ENCODE measurements at places on chromosomes 6 and 20.

- no peak for DNase-seq
These were observed 60.5 kb downstream of the CYB5R4 start for GRCh38 chr6:83920017-83920416.

- DNase-seq, result no peak
These were observed 63.4 kb downstream of the VEGFA start for GRCh38 chr6:43833223-43833995.

DNA sequence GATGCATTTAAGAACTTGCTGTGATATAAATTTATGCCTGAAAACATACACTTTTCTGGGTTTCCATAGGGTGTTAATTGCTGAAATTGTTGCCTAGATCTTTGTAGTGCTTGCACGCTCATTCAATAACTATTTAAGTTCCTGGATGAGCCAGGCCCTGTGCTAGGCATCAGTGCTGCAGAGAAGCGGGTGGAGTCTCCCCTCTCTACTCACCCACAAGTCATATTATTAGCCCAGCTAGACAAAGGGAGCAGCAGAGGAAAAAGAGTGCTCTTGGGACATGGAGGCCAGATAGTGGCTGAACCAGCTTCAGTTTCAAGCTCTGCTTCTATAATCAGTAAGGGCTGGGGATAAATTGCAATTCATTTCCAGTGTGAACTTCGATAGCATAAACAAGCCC lies 329.1 kb downstream of the TFAP2B start:
- DNase-seq, result no peak

DNA sequence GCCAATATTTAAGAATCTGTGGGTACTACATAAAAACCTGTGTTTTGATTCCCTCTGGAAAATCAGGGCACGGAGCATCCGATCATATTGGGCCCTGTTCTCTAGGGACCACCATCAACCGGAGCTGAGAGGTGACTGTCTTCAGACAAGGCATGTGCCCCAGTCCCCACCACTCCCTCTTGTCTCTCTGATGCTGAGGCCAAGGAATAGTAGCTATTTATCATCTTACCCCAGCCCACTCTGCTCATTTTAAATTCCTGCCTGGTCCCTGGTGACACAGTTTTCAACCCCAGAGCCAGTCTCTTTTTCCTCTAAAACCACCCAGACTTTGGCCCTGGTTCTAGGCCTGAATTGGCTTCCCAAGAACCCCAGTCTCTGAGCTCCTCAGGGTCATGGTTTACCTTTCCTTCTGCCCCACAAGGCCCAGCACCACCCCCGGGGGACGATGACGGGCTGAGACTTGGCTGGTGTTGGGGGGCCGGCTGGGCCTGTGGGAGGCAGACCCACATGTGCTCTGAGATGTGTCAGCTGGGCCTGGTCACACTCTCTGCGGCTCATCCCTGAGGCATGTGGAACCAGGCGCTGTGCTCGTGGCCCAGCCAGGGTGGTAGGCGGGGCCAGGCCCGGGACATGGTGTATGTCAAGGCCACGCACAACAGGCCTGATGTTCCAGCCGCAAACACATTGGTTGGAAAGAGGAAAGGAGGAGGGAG lies 114.4 kb downstream of the CEBPB start:
- no peak for DNase-seq

DNA sequence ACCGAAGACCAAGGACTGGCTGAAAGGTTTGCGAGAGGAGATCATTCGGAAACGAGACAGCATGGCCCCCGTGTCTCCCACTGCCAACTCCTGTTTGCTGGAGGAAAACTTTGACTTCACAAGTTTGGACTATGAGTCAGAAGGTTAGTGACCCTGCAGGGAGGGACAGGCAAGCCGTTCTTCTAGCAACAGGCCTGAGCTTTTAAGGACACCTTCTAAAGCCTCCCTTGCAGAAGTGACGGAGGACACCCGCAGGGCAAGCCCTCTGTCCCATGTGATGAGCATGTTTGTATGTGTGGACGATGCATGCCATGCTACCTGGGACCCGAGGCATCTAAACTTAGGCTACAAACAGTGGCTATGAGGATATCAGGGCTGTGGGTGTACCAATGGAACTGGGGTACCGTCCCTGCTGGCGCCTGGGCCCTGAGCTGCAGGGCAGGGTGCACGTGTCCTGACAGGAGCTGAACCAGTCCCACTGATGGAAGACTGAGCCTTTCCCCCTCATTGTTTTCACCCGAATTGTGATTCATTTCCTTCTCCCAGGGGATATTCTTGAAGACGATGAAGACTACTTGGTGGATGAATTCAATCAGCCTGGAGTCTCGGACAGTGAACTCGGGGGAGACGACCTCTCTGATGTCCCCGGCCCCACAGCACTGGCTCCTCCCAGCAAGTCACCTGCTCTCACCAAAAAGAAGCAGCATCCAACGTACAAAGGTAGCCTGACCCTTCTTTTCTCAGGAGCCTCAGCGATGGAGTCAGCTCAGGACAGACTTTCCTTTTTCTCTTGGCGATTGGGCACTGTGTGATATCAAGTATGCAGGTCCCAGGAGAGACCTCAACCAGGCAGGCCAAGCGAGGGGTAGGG lies 84.4 kb downstream of the SERAC1 start:
- no peak for DNase-seq

GRCh38 chr20:9388160-9388812 lies 126.1 kb upstream of the LAMP5 start:
- no peak for DNase-seq

GRCh38 chr6:127404133-127404532 lies 55.1 kb downstream of the KIAA0408 start:
- no peak for DNase-seq

- DNase-seq, result no peak
These were observed 458.7 kb upstream of the RUNX2 start for GRCh38 chr6:44869321-44869897.

DNA sequence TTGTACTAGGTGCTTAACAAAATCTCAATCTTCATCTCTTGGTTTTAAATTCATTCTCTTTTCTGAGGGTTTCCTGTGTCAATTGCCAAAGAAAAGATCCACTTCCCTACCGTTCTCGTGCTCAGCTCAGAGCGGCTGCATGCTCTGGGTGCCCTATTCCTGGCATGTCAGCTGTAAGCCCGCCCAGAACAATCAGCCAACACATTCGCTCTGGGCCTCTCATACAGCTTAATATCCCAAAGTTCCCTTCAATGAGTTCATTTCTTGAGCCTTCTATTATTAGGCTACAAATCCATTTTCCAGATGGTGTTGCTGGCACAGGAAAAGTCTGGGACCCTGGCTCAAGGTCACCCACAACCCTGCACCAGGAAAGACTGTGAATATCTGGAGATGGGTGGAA lies 24.3 kb upstream of the LRFN2 start:
- DNase-seq, result no peak

GRCh38 chr6:157741948-157742556 lies 81.0 kb upstream of the SNX9 start:
- no peak for DNase-seq

DNA sequence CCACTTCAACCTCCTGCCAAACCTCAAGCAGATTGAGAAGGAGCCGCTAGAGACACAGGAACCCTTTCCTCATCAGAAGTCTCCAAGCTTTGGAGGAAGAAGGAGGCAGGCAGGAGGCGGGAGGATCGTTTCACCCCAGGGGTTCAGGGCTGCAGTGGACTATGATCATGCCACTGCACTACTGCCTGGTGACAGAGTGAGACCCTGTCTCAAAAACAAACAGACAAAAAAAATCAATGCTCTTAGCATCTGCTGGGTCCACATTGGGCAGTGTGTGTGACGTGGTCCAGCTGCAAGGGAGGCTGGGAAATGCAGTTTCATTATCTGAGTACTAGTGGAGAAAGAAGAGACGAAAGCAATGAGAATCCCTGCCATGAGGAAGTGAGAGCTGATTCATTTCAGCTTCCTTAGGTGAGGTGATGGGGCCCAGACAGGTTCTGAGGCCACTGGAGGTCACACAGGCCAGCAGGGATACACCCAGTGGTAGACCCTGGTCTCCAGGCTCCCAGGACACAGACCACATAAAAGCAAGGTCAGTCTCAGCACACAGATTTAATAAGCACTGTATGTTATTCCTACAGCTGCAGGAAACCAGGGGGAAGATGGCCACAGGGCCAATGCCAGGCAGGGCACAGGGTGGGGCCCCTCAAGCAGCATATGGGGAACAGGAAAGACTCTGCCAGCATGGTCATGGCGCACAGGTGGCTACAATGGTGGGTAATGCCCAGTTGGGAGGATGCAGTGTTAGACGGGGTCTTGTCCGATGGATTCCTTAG lies 4.3 kb downstream of the GFRA4 start:
- DNase-seq, result no peak

GRCh38 chr6:87574237-87574804 lies 15.5 kb downstream of the RARS2 start:
- no peak for DNase-seq

DNA sequence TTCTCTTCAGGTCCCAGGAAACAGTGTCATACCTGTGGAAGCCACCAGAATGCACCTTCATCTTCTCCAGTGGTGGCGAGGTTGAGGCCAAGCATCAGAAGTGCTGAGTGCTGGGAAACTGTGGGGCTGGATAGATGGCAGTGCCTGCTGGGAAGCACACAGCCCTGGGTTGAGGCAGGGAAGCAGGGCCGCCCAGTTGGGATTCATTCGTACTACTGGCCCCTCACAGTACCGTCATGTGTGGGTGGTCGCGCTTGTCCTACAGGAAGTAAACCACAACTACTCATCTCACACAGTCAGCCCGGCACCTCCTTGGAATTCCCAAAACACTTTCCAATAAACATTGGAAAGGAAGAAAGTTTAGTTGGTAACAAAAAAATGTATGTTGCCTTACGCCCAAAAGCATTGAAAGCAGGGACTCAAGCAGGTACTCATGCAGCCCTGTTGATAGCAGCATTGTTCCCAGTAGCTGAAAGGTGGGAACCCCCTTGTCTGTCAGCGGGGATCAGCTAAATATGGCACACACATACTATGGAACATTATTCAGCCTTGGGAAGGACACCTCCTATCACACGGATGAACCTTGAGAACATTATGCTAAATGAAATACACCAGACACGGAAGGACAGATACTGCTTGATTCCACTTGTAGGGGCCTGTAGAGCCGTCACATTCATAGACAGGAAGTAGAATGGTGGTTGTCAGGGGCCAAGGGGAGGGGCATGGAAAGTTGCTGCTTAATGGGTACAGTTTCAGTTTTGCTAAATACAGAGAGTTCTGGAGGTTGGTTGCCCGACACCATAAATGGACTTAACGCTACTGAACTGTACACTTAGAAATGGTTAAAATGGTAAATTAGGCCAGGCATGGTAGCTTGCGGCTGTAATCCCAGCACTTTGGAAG lies 162.7 kb downstream of the MTHFD1L start:
- no peak for DNase-seq

DNA sequence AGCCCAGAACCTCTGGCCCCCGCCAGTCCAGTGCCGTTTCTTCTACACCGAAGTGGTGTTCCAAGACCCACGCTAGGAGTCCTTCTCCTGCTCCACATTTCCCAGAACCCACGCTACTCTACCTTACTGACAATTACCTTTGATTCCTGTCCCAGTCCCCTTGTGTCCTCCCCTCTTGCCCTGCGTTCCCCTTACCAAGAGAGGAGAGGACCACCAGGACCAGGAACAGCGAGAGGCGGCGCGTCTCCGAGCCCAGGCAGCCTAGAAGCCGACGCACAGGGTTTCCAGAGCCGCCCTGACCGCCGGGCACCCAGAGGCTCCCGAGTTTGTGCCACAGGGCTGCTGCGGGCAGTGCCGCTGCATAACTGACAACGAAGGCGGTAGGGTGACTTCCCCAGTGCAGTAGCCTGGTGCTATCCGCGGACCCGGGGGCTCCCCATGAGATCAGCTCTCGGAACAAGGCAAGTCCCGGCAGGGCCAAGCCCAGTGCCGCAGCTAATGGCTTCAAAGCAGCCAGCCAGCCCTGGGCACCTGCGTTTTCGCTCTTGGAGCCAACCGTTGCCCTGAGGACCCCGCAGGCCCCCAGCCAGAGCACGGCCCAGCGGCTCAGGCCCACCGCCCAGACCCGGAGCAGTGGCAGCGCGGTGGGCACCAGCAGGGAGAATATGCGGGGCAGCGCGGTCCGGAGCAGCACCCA lies 512 bp downstream of the TAP1 start:
- DNase-seq, result no peak

DNA sequence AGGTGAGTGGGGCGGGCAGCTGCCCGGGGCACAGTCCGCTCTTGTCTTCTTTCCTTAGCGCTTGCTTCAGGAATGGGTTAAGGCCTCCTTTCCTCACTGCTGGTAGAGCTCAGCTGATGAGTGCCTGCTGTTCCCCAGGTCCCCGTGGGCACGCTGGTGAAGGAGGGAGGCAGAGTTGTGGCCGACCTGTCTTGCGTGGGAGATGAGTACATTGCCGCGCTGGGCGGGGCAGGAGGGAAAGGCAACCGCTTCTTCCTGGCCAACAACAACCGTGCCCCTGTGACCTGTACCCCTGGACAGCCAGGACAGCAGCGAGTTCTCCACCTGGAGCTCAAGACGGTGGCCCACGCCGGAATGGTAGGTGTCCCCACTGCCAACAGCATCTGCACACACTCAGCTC lies 15.7 kb downstream of the MTG2 start:
- DNase-seq, result no peak

- no peak for DNase-seq
These were observed 145.6 kb upstream of the CDH4 start for GRCh38 chr20:61106438-61106837.

DNA sequence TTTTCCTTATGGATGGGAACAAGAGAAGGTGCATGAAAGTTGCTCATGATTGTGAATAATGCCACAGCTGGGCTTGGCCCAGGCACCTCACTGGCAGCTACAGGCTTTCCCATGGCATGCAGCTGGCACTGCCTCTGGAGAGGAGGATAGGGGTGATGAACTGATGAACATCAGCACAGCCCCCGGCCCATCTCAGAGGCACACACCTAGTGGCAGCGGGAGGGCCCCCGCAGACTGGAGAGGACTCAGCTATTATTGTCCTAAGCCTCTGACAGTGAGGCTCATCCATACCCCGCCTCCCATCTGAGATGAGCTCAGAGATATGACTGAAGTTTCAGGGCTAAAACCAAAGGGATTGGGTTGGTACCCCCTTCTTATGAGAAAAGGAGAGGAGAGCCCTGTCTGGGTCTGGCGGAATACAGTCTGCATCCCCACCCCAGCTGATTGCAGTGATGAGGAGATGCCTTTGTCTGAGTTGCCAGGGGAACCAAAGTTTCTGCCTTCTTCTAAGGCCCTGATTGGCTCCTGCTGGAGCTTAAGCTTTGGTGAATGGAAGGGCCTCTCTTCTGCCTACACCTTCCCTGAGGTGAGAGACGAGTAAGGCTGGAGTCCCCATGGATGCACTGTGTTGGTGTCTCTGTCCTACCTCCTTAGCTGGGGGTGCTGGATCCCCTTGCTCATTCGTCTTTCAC lies 27.6 kb upstream of the EPB41L1 start:
- no peak for DNase-seq

- no peak for DNase-seq
These were observed 369 bp downstream of the SLC4A11 start for GRCh38 chr20:3238616-3239025.

DNA sequence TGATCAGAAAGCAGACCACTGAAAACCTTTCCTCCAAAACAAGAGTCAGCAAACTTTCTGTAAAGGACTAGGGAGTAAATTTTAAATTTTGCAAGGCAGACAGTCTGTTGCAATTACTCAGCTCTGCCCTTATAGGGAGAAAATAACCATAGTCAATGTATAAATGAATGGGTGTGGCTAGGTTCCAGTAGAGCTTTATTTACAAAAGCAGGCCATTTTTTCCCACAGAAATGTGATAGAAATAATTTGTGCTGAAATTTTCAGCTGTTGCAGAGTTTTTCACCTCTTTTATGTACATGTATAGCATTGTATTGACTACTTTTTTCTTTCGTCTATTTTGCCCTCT lies 7.7 kb downstream of the AMD1 start:
- DNase-seq, result no peak

GRCh38 chr20:36145877-36146707 lies 8.4 kb upstream of the EPB41L1 start:
- no peak for DNase-seq

GRCh38 chr6:131400779-131401496 lies 172.1 kb upstream of the ARG1 start:
- DNase-seq, result no peak

All from NCI-H446 treated with DMSO at 0.1 percent for 48 hours (cell line).